ENCODE measurements at places on chromosomes 7 and 10. TPM values are rescaled to one million over a fixed set of nuclear protein-coding genes. Genes with fewer than 3 reads are reported as not detected.

WDR91 gene
- total RNA-seq = 9.3 TPM

ANKRD22 gene
- 0.37 TPM for total RNA-seq

HEPACAM2 gene
- not detected for total RNA-seq

PLA2G12B gene
- total RNA-seq = not detected

TUBB8 gene
- total RNA-seq = not detected

EIF3A gene
- 131 TPM for total RNA-seq

HMX3 gene
- total RNA-seq = not detected

FKBP6 gene
- total RNA-seq = not detected

SFRP5 gene
- not detected for total RNA-seq

ZNF789 gene
- total RNA-seq = 30.1 TPM

DNA sequence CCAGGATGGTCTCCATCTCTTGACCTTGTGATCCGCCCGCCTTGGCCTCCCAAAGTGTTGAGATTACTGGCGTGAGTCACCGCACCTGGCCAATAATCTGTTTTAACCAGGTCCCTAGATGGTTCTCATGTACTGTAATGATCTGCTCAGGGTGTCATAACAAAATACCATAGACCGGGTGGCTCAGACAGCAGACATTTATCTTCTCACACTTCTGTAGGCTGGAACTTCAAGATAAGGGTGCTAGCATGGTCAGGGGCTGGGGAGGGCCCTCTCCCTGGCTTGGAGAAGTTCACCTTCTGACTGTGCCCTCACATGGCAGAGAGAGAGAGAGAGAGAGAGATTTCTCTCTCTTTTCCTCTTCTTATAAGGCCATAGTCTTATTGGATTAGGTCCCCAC lies 279.4 kb upstream of the LYZL1 start:
- DNase-seq = no peak
- H3K4me3 ChIP-seq = no peak overlapping the region
- H3K4me1 ChIP-seq = no peaks in the 10 kb centered on the region
- H3K36me3 ChIP-seq = no peaks in the 10 kb centered on the region
- no peaks in the 10 kb centered on the region for H3K27me3 ChIP-seq

- peaks cover 37% of the 10 kb centered on the region for H3K27me3 ChIP-seq
- no peak for DNase-seq
- H3K36me3 ChIP-seq = no peaks in the 10 kb centered on the region
- no peak overlapping the region for H3K4me3 ChIP-seq
- H3K27ac ChIP-seq = no peak overlapping the region
Observed at GRCh38 chr10:66927971-66928770, 2.3 kb downstream of the LRRTM3 start.

DNA sequence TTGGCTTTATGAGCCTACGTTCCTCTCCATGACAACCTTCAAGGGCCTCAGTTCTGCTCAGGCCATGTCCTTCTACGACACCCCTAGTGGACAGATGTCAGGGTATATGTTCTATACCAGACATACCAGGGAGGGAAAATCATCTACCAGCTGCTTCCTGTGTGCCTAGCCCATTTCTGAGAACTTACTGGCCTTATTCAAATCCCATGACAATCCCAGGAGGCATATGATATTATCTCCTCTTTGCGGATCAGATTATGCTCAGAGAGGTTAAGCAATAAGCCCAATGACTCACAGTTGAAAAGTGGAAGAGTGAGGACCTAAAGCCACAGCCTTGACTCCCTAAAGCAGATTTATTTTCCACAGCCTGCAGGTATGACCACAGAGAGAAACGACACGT lies 139.3 kb downstream of the GLI3 start:
- no peak for DNase-seq
- H3K27ac ChIP-seq = no peak overlapping the region
- no peaks in the 10 kb centered on the region for H3K36me3 ChIP-seq
- no peak overlapping the region for H3K4me3 ChIP-seq

DNA sequence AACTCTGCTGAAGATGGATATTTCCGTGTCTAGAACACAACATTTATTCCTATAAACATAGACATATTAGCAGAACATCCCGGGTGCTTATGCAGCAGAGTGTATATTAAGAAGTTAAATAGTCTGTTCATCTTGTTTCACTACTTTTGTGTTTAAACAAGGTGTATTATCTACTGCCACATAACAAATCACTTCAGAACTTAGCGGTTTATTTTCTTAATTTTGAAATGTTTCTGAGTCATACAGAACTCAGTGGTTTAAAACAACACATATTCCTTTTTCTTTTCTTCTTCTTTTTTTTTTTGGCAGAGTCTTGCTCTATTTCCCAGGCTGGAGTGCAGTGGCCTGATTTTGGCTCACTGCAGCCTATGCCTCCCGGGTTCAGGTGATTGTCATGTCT lies 25.8 kb downstream of the DENND10 start:
- H3K27me3 ChIP-seq = no peaks in the 10 kb centered on the region
- H3K36me3 ChIP-seq = peaks cover 73% of the 10 kb centered on the region

- H3K27me3 ChIP-seq = no peaks in the 10 kb centered on the region
- H3K36me3 ChIP-seq = no peaks in the 10 kb centered on the region
- no peak overlapping the region for H3K4me3 ChIP-seq
- no peaks in the 10 kb centered on the region for H3K4me1 ChIP-seq
- no peak for DNase-seq
Observed at GRCh38 chr7:91720260-91720937, 160.1 kb downstream of the MTERF1 start.

DNA sequence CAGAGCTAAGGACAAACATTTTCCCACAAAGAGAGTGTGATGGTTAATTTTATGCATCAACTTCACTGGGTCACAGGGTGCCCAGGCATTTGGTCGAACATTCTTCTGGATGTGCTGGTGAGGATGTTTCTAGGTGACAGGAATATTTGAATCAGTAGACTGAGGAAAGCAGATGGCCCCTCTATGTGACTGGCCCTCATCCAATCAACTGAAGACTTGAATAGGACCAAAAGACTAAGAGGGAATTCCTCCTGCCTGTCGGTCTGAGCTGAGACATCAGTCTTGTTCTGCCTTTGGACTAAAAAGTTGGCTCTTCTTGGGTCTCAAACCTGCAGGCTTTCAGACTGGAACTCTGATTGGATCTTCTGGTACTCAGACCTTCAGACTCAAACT lies 44.4 kb downstream of the AFAP1L2 start:
- H3K36me3 ChIP-seq = no peaks in the 10 kb centered on the region
- no peak overlapping the region for H3K4me3 ChIP-seq
- DNase-seq = no peak
- peaks cover 5% of the 10 kb centered on the region for H3K4me1 ChIP-seq
- H3K27me3 ChIP-seq = peaks cover 31% of the 10 kb centered on the region
- H3K27ac ChIP-seq = no peak overlapping the region

DNA sequence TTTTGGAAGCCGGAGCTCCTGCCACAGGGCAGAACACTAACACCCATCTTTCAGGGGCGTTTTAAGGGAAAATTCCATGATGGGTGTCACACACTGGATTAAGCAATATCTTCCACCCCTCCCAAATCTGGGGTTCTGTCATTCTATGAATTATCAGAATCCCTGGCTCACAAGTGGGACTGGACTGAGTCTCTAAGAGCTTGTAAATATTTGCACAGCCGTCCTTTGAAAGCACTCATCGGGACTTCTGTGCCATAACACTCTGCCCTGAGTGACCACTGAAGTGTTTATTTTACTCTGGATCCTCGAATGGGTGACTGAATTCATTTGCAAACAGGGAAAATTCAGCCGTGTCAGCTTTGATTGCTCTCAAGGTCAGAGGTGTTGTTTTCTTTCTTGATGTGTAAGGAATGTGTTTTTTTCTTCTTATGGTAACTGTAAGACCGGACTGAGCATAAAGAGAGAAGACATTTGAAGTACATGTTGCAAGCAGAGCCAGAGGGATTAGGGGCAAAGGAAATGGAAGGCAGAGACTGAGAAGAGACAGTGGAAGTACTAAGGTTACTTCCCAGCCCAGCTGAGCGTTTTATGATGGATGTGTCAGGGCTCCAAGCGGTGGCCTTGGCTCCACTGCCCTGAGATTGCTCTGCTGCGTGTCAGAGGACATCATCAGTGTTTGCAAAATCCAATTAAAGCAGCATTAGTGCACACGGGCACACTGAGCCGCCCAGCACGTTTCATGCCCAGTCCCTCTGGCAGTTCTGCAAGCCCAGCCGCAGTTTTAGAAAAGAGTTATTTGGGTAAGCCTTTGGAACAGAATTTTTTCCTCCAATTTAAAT lies 17.7 kb upstream of the GTPBP4 start:
- no peak for DNase-seq
- H3K27ac ChIP-seq = no peak overlapping the region
- peaks cover 23% of the 10 kb centered on the region for H3K27me3 ChIP-seq
- H3K4me3 ChIP-seq = no peak overlapping the region
- peaks cover 3% of the 10 kb centered on the region for H3K4me1 ChIP-seq
- H3K36me3 ChIP-seq = no peaks in the 10 kb centered on the region

DNA sequence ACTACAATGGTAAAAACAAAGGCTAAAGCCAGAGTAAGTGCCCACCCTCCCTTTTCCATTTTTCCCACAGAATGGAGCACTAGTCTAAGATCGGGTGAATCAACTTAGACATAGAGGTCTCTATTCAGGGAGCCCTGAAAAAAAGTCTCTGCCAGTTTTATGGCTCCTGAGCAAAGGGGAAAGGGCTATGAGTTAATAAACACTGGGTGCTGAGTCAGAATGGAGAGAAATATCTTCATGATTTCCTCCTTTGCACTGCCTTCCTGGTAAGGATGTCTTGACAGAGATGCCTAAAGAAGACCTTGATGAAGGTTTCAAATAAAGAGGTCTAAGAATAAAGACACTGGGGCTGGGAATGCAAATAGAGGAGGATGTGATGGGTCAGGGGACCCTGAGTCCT lies 607.4 kb upstream of the MBL2 start:
- H3K27me3 ChIP-seq = no peaks in the 10 kb centered on the region
- DNase-seq = no peak
- no peak overlapping the region for H3K4me3 ChIP-seq
- H3K27ac ChIP-seq = no peak overlapping the region
- no peaks in the 10 kb centered on the region for H3K36me3 ChIP-seq
